ENCODE measurements at places on chromosomes 5 and 9.

DNA sequence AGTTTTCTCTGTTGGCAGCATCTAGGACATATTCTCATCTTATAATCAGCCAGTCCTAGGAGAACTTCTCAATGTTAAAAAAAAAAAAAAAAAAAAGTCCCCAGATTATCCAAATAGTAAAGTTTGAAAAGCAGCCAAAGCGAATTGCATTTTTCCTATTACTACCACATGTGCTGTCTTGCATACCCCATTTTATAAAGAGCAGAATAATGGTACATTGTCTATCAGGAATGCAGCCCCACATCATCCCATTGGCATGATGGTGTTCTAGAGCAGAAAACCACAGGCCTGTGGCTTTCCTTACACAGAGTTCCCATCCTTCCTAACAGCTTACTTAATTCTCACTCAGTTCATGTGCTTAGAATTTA lies 381.6 kb downstream of the TMEM38B start:
- DNase-seq = no peak

GRCh38 chr5:96509721-96510350 lies 76.8 kb upstream of the PCSK1 start:
- no peak for DNase-seq

- no peak for DNase-seq
Measured at GRCh38 chr5:80761176-80761575, 106.4 kb upstream of the DHFR start.

- DNase-seq = no peak
Measured at GRCh38 chr9:94144394-94144793, 60.1 kb downstream of the PTPDC1 start.

- peak; percentile 82 for DNase-seq
Measured at GRCh38 chr9:136093995-136094881, 851 bp downstream of the NACC2 start.

All from ovary (tissue), 10 donors.